ENCODE measurements at places on chromosomes 6 and 20. TPM values are rescaled to one million over a fixed set of nuclear protein-coding genes. Genes with fewer than 3 reads are reported as not detected.

Gene STMND1
- 0.43 TPM for total RNA-seq

Gene ZSCAN23
- total RNA-seq, result 1.3 TPM

Gene LCA5
- 0.68 TPM for total RNA-seq

Gene C6orf118
- not detected for total RNA-seq

Gene LTB
- total RNA-seq, result 294 TPM

Gene ZNF341
- 7.2 TPM for total RNA-seq

Gene PGC
- total RNA-seq, result not detected

Gene CLPSL1
- not detected for total RNA-seq

Gene IL17F
- total RNA-seq, result 6.2 TPM

Gene AURKA
- total RNA-seq, result 130 TPM

Gene PDYN
- not detected for total RNA-seq

Gene CRISP3
- total RNA-seq, result not detected

Gene PRELID3B
- total RNA-seq, result 170 TPM

Gene DCDC2
- 0.18 TPM for total RNA-seq

Gene OPRL1
- 0.32 TPM for total RNA-seq

Gene MRAP2
- total RNA-seq, result not detected

Gene PRDM1
- 7.7 TPM for total RNA-seq

Gene MLN
- not detected for total RNA-seq

Gene GPR63
- total RNA-seq, result 1.3 TPM

Gene PTPRK
- 3.2 TPM for total RNA-seq

Gene MUC21
- not detected for total RNA-seq

Gene XRN2
- total RNA-seq, result 55.5 TPM

Gene BLOC1S5
- total RNA-seq, result 25.8 TPM

Gene CLIC5
- total RNA-seq, result 8.4 TPM

Gene C6orf141
- 0.35 TPM for total RNA-seq
